ENCODE measurements at places on chromosomes 4 and X.

DNA sequence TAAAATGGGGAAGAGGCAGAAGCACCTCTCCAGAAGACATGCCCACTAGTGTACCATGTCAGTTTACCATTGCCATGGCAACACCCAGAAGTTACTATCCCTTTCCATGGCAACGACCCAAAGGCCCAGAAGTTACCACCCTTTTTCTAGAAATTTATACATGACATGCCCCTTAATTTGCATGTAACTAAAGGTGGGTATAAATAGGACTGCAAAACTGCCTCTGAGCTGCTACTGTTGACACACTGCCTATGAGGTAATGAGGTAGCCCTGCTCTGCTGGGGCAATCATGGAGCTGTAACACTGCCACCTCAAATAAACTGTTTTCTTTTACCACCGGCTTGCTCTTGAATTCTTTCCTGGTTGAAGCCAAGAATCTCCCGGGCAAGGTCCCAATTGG is 13.9 kb upstream of the BEX4 start:
- DNase-seq: no peak

GRCh38 chrX:56000729-56001128 is 231.4 kb upstream of the KLF8 start:
- DNase-seq: no peak

- DNase-seq: no peak
Observed at GRCh38 chrX:2719774-2720447, 28.8 kb downstream of the CD99 start.

DNA sequence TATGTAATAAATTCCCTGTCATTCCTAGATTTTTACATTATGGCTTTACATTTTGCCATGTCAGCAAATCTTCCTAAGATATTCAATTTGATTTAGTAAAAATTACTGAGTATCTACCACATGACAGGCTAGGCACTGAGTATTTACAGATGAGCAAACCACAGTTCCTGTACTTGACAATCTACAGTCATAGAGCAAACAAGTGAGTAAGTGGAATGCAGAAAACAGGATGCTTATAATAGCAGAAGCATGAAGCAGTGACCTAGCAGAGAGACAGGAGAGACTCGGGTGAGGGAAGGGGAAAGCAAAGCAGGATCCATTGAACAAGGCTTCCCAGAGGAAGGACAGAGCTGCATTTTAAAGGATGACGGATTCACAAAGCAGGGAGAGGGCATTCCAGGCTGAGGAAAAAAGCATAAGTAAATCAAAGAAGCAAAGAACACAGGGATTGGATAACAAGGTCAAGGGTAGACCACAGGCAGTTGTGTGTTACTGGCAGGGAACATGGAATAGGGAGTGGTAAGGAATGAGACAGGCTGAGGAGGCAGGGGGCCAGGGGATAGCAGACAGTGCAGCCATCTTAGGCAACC is 124.7 kb upstream of the C1QTNF7 start:
- DNase-seq: no peak

DNA sequence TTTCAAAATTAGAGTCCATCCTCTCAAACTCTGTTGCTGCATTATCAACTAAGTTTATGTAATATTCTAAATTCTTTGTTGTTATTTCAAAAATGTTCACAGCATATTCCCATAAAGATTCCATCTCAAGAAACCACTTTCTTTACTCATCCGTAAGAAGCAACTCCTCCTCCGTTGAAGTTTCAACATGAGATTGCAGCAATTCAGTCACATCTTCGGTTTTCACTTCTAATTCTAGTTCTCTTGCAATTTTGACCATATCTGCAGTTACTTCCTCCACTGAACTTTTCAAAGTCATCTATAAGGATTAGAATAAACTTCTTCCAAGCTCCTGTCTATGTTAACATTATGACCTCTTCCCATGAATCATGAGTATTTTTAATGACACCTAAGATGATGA is 216.6 kb upstream of the SLC7A11 start:
- no peak for DNase-seq

GRCh38 chrX:93264261-93265002 is 408.9 kb downstream of the NAP1L3 start:
- DNase-seq: no peak

DNA sequence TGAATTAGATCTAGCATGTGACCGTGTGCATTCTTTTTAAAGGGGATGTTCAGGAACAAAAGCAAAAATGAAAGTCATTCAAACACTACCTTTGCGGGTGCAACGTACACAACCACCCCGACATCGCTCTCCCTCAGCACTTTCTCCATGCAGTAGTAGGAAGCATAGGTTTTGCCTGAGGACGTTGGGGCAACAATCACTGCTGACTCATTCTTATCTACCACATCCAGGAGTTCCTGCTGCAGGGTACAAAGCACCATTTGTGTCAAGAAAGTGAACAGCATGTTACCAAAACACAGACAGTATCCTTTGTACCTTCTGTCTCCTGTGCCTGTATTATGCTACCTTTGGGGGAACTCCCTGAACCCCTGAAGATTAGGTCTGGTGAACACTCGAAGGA is 58.6 kb downstream of the DDX60L start:
- DNase-seq: no peak

DNA sequence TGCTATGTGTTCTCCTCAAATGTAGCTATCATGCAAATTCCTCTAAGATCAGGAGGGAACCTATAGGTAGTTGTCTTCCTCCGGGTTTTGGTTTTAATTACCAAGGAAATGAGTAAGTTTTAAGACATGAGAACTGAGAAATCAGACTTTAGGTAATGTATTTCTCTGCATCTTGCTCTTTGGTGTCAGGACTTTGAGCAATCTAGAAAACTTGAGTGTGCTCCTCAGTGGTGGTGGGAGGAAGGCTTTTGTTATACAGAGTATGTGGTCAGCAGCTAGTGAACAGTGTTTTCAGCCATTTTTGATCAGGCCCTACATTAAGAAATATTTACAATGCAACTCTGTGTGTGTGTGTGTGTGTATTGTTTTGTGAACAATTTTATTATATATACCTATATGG is 224.1 kb downstream of the KLHL13 start:
- DNase-seq: no peak

DNA sequence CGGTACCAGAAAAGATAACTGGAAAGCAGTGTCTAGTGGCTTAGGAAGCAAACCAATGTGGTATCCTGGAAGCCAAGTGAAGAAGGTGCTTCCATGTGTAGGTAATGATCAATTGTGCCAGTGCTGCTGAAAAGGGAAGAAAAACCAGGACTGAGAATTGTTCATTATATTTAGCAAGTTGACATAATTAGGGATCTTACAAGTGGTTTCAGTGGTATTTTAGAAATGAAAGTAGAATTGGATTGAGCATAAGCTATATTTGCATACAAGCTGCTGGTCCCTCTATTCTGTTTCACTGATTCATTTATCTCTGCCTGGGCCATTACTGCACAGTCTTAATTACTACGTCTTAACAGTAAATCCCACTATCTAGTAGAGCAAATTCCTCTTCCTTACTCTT is 32.3 kb downstream of the PRDM8 start:
- no peak for DNase-seq

All from stimulated activated CD8-positive, alpha-beta memory T cell treated with anti-CD3 and anti-CD28 coated beads, Interleukin-4, amount 100 ng/mL, for 4 hours (primary cell).